ENCODE measurements at places on chromosomes 3 and 15.

GRCh38 chr3:170977949-170978745 is 48.4 kb downstream of the SLC2A2 start:
- no peak for DNase-seq

DNA sequence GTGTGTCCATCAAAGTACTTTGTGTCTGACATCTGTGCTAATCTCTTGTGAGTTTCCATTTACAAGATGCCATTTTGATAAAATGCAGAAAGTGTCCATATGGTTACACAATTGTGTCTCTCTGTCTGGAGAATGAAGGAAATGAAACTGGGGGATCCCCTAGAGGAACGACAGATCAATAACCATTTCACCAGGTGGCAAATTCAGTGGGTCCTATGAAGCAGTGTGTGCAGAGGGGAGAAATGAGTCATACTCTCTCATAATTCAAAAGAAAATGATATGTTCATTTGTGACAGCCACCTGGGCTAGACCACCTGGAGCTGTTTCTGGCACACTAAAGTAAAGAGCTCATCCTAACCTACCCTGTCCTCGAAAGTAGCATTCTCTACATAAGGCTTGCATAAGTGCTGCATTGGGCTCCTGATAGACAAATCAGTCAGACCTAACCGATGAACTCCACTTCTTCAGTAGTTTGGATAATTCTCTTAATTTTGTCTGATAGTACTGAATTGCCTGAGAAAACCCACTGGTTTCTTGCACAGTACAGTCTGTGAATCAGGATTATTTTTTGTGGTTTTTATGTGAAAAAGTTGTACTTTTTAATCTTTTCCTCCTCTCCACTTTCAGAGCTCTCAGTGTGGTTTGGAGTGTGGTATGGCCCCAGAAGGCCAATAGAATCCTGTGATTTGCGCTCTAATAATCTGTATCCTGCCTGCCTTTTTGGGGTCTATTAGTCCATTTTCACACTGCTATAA is 10.3 kb upstream of the CD47 start:
- no peak for DNase-seq

- no peak for DNase-seq
Measured at GRCh38 chr3:47613722-47614121, 35.1 kb upstream of the CSPG5 start.

- DNase-seq, result peak; percentile 74
Measured at GRCh38 chr15:75720787-75721479, 8.3 kb upstream of the CSPG4 start.

DNA sequence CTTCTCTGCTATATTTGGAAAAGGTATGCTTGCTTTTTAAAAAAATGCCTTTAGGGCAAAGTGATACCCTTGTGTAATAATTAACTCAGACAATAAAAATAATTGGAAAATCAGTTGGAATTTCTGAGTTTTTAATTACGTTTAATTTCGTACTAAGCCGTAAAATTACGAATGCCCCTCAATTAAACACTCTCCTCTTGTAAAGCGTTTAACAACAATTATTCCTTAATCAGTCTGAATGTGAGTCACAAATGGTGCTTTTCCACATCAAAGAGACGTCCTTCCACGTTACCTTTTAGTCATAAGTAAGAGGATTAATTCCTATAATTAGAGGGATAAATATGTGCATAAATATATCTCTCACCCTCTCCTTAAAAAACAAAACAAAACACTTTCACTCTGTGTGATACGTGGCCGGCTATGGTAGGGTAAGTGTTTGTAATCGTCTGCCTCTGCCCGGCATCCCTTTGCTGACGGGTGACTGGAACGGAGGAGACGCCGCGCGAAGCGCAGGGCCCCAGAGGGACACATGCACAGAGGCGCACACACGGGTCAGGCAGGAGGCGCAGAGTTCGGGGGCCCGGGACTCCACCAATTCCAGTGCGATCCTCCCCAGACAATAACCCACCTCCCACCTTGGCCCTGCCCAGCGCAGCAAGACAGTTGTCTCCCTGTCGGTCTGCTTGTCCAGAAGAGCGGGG is 9.7 kb upstream of the MEIS2 start:
- peak; percentile 75 for DNase-seq

- DNase-seq, result no peak
Measured at GRCh38 chr3:901953-902778, 190.7 kb upstream of the CNTN6 start.

DNA sequence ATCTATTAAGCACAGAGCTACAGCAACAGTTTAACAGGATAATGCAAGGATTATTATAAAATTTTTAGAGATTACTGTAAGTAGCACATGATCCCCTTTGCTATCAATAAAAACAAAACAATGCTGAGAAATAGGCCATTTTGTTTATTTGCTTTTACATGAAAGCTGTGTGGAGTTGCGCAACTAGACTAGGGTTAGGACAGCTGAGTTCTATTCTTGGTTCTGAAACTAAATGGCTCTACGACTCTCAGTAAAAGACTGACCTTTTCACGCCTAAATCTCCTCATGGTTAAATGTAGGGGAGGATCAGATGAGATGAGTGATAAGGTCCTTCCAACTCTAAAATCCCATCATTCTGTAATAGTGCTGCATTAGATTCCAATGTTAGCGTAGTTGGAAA is 25.0 kb downstream of the KCNMB2 start:
- no peak for DNase-seq

GRCh38 chr3:128281056-128281455 is 127.8 kb downstream of the EEFSEC start:
- no peak for DNase-seq

GRCh38 chr3:17730318-17730967 is 12.0 kb downstream of the TBC1D5 start:
- no peak for DNase-seq

GRCh38 chr15:66641485-66642315 is 60.3 kb upstream of the SMAD6 start:
- no peak for DNase-seq

DNA sequence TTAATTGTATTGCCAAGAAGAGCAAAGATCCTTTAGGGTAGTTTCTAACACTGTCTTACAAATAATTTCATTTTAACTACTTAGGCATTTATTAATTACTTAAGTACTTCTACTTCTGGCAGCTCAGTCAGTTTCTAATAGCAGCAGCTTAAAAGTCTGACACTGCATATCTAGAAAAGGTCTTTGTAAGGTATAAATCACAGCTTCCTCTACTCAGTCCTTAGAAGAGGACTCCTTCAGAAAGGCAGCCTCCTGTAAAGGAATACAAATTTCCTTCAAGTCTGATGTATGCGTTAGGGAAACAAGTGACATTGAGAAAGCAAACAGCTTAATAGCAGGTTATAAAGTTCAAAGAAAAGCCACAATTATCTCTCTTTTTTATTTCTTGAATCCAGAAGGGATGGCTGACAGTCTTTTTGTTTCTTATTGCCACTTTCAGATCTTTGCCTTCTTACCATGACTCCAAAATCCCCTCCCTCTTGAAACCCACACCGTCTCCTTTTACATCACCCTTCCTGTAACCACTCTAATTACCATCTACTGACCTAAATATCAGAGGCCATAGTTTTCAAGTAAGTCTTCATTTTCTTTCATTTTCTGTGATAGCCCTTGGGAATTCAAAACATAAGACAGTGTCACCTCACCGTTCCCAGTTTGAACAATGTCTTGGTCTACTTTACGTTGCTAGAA is 109.5 kb downstream of the CGGBP1 start:
- DNase-seq, result no peak

DNA sequence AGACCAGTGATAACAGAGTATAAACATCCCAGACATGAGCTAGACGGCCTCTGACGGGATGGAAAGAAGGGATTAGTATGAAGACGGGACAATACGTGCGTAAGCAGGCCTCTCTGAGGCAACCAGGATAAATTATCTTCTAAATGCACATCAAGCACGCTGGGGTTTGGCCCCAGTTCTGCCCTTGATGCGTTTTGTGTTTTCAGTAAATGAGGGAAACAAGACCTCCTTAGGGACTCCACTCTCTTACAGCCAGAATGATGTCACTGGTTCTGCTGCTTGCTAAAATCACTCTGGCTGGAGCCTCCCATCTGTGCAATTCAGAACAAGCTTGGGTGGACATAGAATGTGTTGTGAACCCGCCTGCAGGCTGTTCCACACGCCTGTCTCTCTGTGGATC is 156.0 kb upstream of the MCTP2 start:
- no peak for DNase-seq

GRCh38 chr15:74889390-74889882 is 406 bp upstream of the MPI start:
- peak; percentile 51 for DNase-seq

- DNase-seq, result no peak
Measured at GRCh38 chr3:95971573-95971972, 842.8 kb upstream of the EPHA6 start.

- DNase-seq, result no peak
Measured at GRCh38 chr15:46685096-46685495, 1032.2 kb upstream of the SEMA6D start.

- no peak for DNase-seq
Measured at GRCh38 chr15:90209591-90209990, 8.5 kb downstream of the SEMA4B start.

DNA sequence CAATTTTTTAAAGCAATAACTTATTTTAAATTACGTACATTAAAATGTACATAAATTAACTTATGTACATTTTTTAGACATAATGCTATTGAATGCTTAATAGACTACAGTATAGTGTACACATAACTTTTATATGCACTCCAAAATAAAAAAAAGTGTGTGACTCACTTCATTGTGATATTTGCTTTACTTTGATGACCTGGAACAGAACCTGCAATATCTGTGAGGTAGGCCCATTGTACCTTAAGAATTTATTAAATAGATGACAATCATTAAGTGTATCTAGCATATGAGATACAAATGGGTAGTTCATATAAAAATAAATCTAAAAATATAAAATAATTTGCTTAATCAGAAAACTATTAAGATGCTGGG is 276.7 kb downstream of the NFKBIZ start:
- DNase-seq, result no peak

- DNase-seq, result no peak
Measured at GRCh38 chr3:71425491-71426071, 157.9 kb downstream of the FOXP1 start.

DNA sequence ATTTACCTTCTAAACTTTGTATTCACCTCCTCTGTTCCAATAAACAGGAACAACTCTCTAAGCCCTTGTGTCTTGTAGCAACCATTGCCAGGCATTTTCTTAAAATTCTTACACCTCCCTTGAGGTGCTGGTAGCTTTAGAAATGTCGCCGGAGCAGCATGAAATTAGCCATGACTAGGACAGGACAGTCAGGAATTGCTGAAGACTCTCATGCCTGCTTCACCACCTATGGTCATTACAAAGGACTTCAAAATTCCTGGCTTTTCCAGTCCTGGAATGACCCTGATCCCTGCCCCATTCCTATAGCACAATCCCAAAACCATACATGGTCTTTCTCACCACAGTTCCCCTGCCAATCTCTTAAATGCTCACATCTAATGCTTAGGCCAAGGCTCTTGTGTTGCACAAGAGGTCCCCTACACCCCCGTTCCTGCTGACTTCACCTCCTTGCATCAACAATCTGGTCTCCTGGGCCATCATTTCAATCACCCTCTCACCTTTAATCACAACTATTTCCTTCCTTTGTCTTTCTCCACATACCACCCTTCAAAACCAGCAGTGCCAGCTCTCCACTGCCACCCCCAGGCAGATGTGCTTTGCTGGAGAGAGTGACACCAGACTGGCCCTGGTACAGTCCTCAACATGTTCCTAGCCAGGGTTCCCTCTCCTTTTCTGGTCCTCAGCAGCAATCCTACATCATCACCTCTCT is 113.2 kb upstream of the TJP1 start:
- DNase-seq, result no peak

DNA sequence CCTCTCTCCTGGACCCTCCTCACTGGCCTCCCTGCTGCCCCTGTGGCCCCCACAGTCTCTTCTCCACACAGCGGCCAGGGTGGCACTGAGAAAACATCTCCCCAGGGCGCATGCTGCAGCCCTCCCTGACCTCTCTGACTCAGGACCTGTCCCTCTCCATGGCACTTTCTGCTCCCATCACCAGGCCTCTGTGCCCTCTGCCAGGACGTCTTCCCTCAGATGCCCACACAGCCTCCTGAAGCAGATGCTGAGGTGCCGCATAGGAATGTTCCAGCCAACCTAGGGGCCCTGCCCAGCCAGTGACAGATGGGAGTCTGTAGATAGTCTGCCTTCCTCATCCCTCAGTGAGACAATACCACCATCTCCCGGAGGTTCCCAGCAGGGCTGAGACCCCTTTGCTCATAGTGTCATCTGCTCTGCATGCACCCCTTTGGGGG is 8.7 kb downstream of the MYL3 start:
- no peak for DNase-seq

- no peak for DNase-seq
Measured at GRCh38 chr3:27454914-27455313, 29.3 kb downstream of the SLC4A7 start.

DNA sequence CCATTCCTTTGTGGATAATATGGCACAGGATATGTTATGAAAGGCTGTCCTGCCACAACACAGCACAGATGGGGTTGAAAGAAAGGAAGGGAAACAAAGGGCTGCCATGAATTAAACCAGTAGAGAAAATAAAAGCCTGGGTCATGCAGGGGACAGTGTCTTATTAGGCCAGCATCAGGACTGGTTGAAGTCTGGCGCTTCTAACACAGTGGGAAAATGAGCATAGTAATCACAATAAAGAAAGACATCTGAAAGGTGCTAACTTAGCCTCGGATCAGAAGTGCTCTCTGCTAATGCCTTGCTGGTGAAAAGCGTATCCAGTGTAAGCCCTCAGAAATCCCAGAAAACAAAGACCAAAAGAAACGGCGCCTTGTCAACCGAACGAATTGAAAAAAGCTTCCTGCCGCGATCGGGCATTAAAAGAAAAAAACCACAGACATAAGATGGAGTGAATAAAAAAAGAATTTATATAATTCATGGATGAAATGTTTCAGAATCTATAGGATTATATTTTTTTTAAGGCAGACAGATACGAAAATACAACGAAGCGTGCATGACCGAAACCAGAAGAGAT is 566 bp upstream of the MKRN3 start:
- peak; percentile 56 for DNase-seq

GRCh38 chr3:38646630-38647029 is 2.9 kb downstream of the SCN5A start:
- peak; percentile 74 for DNase-seq

DNA sequence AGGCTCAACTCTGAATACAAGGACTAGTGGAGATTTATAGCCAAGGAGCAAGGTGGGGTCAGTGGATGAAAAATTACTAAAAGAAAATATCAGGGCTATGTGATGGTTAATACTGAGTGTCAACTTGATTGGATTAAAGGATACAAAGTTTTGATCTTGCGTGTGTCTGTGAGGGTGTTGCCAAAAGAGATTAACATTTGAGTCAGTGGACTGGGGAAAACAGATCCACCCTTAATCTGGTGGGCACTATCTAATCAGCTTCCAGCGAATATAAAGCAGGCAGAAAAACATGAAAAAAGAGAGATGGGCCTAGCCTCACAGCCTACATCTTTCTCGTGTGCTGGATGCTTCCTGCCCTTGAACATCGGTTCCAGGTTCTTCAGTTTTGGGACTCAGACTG is 14.4 kb upstream of the SENP7 start:
- no peak for DNase-seq

GRCh38 chr15:100229181-100230163 is 112.3 kb downstream of the ADAMTS17 start:
- DNase-seq, result no peak

- DNase-seq, result no peak
Measured at GRCh38 chr3:190172751-190173150, 52.1 kb upstream of the P3H2 start.

Data from neural progenitor cell (in vitro differentiated cells).